ENCODE measurements at places on chromosomes 7 and 10. TPM values are rescaled to one million over a fixed set of nuclear protein-coding genes. Genes with fewer than 3 reads are reported as not detected.

The PON1 gene
- total RNA-seq: not detected

- no peak overlapping the region for H3K4me3 ChIP-seq
- H3K27me3 ChIP-seq: no peaks in the 10 kb centered on the region
- no peaks in the 10 kb centered on the region for H3K36me3 ChIP-seq
- no peak for DNase-seq
Measured at GRCh38 chr7:50664461-50664922, 99.3 kb upstream of the DDC start.

DNA sequence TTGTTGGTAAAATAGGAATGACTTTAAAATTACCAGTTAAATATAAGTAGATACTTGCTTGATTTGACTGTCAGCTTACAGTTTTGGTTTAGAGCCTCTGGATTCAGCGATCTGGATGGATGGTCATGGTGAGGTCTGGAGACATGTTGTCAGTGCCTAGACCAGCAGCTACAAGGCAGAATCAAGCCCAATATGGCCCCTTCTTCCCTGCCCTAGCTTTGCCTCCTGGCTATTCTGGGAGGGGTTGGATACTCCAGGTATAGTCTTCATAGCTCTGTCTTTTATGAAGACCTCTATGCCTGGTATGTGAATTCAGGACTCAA lies 166.5 kb upstream of the VIPR2 start:
- no peaks in the 10 kb centered on the region for H3K4me1 ChIP-seq
- H3K4me3 ChIP-seq: no peak overlapping the region
- no peaks in the 10 kb centered on the region for H3K36me3 ChIP-seq

DNA sequence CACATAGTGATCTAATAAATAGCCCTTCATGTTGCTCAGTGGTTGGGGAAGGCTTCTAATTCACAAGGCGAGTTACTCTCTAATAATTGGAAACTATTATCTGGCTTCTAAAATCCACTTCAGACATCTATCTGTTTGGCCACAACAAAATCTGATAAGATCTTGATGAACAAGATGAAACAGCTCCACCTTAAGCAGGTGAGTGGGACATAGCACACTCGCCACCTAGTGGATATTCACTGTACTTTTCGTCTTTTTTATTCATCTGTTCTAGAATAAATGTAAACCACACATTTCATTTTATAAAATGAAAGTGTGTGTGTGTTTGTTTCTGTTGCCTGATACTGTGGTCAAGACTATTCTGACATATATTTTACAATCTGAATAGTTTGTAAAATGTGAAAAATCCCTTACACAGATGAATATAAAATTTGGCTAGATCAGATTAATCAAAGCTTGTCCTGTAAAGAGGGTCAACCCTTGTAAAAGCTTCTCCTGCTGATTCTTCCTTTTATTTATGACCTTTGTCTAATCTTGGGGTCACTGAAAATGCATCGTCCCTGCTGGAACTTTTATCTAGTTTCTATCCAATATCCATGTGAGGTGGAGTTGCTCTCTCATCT lies 26.5 kb upstream of the CNTNAP2 start:
- no peak for DNase-seq
- no peaks in the 10 kb centered on the region for H3K4me1 ChIP-seq
- H3K27me3 ChIP-seq: no peaks in the 10 kb centered on the region
- no peak overlapping the region for H3K4me3 ChIP-seq
- no peaks in the 10 kb centered on the region for H3K36me3 ChIP-seq

GRCh38 chr10:101441541-101442455 lies 87.8 kb downstream of the BTRC start:
- peaks cover 4% of the 10 kb centered on the region for H3K4me1 ChIP-seq
- H3K36me3 ChIP-seq: no peaks in the 10 kb centered on the region
- H3K4me3 ChIP-seq: no peak overlapping the region

DNA sequence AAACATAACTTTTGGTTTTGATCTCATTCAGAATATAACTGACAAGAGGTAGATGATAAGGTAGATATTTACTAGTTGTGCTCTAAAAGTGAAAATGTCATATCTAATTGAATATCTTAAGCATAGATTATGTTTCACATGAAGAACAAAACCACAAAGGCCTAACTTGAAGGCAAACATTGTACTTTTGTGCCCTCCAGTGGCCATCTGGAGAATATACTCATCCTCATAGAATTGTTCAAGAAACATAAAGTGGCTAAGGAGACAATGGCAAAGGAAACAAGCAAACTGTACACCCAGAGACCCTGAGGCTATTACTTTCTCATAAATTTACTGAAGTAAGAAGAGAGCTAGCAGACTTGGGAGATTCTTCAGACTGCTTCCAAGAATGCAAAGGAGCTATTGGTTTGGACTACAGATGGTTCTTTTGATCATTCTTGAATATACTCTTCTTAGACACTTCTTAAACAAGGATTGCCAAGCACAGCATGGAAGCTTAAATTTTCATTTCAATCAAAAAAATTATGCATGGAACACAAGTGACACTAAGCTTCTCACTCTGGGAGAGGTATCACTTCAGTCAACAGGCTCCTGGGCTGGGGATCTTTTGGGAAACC lies 98.2 kb upstream of the DKK1 start:
- H3K4me1 ChIP-seq: no peaks in the 10 kb centered on the region
- DNase-seq: no peak
- H3K27me3 ChIP-seq: no peaks in the 10 kb centered on the region
- H3K27ac ChIP-seq: no peak overlapping the region
- no peak overlapping the region for H3K4me3 ChIP-seq

DNA sequence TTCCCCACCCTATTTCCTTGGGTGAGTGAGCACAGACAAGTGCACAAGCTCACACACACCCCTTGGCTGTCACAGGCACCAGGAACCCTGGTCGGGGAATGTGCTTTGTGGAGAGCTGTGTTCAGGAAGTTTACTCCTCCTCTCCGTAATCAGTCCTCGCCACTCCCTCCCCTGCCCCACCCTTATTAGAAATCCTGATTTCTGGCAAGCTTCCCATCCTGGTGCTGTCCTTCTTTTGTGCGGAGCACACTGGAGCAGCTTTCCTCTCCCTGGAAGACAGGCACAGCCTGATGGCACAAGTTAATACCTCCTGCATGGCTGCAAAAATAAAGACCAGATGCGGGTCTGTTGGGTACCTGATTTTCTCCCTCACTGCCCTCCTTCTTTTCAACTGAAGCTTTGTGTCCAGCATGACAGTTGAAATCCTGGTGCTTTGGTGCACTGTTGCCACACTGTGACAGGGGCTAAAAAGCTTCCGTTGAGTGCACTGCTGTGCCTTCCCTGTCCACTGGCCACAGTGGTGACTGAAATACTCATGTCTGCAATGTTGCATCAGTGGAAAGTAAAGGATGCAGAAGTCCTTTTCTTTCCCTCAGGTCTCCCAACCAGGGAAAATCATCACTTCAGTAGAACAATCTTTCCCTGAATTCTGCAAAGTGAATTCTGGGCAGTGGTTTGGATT lies 55.0 kb downstream of the LRRC4 start:
- H3K4me1 ChIP-seq: no peaks in the 10 kb centered on the region
- no peak for DNase-seq
- H3K27ac ChIP-seq: no peak overlapping the region
- peaks cover 54% of the 10 kb centered on the region for H3K36me3 ChIP-seq
- H3K4me3 ChIP-seq: no peak overlapping the region

All from activated naive CD8-positive, alpha-beta T cell treated with anti-CD3 and anti-CD28 coated beads, Interleukin-2, amount 10 ng/mL, durations not matched to agents 7 days and 5 days (primary cell).